ENCODE measurements at places on chromosomes 3 and 15. TPM values are rescaled to one million over a fixed set of nuclear protein-coding genes. Genes with fewer than 3 reads are reported as not detected.

GRCh38 chr3:23301819-23302218 is 98.7 kb downstream of the UBE2E2 start:
- DNase-seq = no peak

DNA sequence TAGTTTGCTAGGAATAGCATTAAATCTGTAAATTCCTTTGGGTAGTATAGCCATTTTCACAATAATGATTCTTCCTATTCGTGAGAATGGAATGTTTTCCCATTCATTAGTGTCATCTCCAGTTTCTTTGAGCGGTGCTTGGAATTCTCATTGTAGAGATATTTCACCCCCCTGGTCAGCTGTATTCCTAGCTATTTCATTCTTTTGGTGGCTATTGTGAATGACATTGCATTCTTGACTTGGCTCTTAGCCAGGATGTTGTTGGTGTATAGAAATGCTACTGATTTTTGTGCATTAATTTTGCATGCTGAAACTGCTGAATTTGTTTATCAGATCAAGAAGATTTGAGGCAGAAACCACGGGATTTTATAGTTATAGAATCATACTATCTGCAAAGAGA is 690.5 kb upstream of the ALCAM start:
- DNase-seq = no peak

GRCh38 chr15:41988896-41989572 is 16.7 kb upstream of the EHD4 start:
- no peak for DNase-seq

DNA sequence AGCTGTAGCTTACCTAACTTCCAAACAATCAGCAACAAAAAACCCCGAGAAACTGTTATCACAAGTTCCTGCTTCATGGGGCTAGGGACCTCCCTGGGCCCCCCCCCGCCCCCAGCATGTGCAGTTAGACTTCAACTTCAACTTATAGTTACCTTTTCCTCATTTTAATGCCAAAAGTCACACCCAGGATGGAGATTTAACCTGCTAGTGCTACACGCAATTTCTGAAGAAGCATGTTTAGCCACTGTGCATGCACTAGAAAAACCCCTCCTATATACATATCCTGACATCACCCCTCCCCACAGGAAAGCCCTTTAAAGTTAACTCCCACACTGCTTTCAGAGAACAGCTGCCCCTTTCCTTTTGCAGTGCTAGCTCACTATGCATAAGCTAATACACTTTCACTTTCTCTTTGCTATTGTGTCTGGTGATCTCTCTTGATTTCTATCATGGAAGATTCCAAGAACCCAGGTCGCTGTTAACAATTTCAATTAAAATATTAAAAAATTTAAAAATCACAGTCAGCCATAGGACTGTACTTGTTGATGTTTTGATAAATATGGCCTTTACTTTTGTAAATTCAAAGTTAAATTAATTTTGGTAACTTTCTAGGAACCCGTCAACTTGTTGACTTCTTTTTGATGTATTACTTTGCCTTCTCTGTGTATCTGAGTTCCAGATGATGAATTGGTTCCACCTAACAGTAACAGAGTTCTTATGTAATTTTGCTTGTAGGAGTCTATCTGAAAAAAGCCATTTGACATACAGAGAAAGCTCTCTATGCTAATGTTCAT is 75.2 kb upstream of the ACAD9 start:
- DNase-seq = no peak

The COL8A1 gene
- 9.4 TPM for total RNA-seq

The ADPRH gene
- 12.2 TPM for total RNA-seq

The IFT57 gene
- 18.7 TPM for total RNA-seq

DNA sequence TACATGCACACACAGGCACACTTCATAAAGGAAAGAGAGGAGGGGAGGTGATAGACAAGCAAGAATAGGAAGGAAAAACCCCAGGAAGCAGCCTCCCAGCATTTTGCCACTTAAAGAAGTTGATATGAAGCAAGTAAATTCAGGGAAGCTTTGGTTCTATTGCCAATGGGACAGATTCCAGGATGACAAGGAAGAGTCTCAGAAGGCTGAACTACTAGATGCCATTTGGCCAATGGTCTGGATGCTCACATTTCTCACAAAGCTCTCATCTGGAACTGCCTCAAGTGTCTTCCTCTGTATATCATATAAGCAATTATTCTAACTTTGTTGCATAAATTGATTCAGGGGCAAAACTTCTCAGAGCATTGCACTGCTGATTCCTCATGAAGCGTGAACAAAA is 78.8 kb upstream of the STRIT1 start:
- no peak for DNase-seq

The IGDCC3 gene
- 0.40 TPM for total RNA-seq

DNA sequence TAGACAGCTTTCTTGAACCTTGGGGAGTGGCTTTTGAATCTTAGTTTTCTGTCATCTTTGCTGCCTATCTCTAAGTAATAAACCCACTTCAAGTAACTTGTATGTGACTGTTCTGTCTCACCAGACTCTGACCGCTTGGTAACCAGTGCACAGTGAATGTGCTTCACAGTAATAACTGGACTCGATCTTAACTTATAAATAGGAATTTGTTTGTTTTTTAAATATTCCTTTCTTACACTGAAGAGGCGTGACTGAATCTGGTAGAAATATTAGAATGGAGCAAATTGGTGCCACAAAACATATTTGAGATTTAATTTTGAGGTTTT is 318.0 kb downstream of the GBE1 start:
- DNase-seq = no peak

DNA sequence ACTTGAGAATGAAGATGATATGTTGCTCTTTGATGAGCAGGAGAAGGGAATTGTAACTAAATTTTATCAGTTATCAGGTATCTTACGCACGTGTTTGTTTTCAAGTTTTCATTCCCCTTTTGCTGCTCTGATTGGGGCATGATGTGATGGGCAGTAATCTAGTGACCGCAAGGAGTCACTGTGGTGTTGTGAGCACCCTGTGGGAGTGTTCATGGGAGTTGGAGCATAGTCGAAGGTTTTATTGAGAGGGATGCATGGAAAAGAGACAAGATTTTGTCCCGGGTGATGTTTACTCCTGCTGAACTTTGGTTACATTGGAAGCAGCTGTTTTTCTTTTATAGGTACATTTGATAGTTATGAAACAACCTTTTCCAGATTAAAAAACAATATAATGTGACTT is 2.1 kb downstream of the FAN1 start:
- no peak for DNase-seq

DNA sequence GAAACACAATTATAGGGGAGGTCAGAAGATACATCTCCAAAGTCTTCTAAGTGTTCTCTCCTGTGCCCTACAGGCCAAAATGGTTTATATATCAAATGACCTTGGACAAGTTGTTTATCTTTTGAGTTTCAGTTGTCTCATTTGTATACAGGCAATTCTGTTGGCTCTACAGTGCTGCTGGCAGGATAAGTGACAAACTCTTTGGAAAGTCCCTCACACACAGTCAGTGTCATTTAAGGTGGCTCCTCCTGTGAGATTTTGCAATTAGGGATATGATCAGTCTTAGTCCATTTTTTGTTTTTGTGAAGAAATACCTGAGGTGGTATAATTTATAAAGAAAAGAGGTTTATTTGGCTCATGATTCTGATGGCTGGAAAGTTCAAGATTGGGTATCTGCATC is 1035.8 kb upstream of the CFAP20DC start:
- no peak for DNase-seq

The MKRN2OS gene
- total RNA-seq = not detected

- DNase-seq = no peak
Observed at GRCh38 chr15:51030649-51031316, 63.9 kb downstream of the TNFAIP8L3 start.

The LINGO1 gene
- total RNA-seq = 0.81 TPM

DNA sequence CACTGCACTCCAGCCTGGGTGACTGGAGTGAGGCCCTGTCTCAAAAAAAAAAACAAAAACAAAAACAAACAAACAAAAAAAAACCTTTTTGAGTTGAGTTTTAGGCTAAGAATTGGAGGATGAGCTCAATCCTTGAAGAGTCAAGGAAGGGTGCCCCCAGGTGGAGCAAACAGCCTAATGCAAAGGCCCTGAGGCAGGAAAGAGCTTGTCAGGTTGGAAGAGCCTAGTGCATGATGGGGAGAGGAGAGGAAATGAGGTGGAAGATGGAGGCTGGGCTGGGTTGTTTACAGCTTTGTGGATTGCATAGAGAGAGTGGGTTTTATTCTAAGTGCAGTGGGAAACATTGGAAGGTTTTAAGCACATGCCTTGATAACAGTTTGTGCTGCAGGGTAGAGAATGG is 2.1 kb upstream of the SNX22 start:
- DNase-seq = no peak

GRCh38 chr3:194661374-194661773 is 10.6 kb downstream of the LSG1 start:
- no peak for DNase-seq

GRCh38 chr3:112366522-112366921 is 33.6 kb downstream of the CD200 start:
- no peak for DNase-seq

- DNase-seq = peak; percentile 94
Observed at GRCh38 chr15:89893696-89894447, at the start of gene AP3S2. TSS of gene AP3S2 (minus strand) at chr15:89893994. CDS start at chr15:89893949, 45 bp downstream.

GRCh38 chr3:41907330-41908073 is 54.4 kb downstream of the ULK4 start:
- no peak for DNase-seq

DNA sequence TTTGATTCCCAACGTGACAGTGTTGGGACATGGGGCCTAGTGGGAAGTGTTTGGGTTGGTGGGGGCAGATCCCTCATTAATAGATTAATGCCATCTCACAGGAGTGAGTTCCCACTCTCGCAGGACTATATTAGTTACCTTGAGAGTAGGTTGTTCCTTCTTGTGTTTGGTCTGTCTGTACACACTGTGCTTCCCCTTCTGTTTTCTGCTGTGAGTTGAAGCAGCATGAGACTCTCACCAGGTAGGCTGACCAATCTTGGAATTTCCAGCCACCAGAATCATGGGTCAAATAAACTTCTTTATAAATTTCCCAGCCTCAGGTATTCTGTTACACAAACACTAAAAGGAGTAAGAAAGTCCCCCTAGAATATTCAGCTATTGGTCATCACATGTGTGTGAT is 145.4 kb downstream of the ERC2 start:
- DNase-seq = no peak

- no peak for DNase-seq
Observed at GRCh38 chr15:28952666-28953491, 67.1 kb downstream of the APBA2 start.

The GP5 gene
- not detected for total RNA-seq

DNA sequence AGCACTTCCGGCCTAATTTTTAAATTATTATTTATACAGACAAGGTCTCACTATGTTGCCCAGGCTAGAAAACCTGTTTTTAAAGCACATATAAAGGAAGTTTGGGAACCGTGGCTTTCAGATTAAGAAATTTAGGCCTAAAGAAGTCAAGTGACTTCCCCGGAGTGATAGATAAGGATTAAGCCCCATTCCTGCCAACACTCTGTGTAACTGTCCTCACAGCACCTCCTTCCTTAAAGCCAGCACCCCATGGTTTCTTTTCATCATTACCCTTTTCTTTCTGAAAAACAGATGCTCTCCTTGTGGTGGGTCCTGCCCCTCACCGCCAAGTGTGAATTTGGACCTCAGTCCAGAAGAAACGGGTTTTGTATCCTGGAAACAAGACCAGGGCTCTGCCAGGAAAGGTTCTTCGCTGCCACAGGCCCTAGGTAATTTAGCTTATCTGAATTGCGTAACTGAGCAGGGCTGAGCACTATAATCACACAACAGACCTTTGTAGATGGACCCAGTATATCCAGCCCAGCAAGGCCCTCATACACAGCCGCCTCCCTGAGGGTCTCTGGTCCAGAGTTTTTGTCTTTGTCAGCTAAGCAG is 231.3 kb downstream of the PLCL2 start:
- no peak for DNase-seq

GRCh38 chr15:36880913-36881460 is 219.4 kb downstream of the MEIS2 start:
- DNase-seq = no peak

The ZSCAN29 gene
- 11.7 TPM for total RNA-seq

The HERC2 gene
- 42.1 TPM for total RNA-seq

GRCh38 chr15:51303462-51303980 is 34.9 kb downstream of the CYP19A1 start:
- DNase-seq = no peak

The A4GNT gene
- not detected for total RNA-seq

The GCSAM gene
- total RNA-seq = not detected

The SMCO1 gene
- total RNA-seq = 89.9 TPM

DNA sequence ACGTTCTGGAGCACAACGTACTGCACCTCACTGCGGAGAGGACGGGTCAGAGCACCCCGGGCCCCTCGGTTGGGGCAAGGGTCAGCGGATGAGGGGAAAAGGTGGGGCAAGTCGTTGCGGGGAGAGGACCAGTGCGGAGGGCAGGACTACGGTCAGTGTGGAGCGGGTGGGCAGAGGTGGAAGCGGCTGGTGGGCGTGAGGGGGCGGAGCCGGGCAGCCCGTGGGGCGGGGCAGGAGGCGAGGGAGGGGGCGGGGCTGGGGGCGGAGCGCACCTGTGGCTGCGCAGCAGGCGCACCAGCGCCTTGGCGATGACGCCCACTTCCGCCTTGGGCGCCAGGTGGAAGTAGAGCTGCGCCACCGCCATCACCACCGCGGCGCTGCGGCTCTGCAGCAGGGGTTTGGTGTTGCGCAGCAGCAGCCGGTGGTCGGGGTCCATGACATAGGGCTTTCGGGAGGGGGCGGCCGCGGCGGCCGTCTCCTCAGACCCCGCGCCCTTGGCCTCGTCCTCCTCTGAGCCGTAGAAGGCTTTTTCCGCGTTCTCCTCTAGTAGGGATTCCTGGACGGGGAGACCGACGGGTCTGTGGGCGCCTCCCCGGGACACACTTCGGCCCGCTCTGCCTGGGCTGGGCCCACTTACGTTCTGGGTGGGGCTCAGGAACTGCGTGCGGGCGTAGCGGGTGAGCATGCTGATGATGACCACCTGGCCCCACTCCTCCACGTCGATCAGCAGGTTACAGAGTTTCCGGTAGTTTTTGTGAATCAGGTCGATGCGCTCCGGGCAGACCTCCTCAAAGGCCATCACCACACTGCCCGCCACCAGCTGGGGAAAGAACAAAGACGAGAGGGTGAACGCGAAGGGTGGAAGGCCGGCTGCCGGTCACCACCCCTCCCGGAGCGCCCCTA is 29.2 kb downstream of the AP3B2 start:
- no peak for DNase-seq

The CHL1 gene
- total RNA-seq = 24.2 TPM

GRCh38 chr3:81170298-81170697 is 591.1 kb downstream of the GBE1 start:
- DNase-seq = no peak

GRCh38 chr3:136305879-136306278 is 55.7 kb downstream of the PCCB start:
- no peak for DNase-seq

- no peak for DNase-seq
Observed at GRCh38 chr3:167929968-167930367, 165.8 kb downstream of the GOLIM4 start.

GRCh38 chr3:65814845-65815578 is 223.7 kb downstream of the MAGI1 start:
- no peak for DNase-seq
